ENCODE measurements at places on chromosomes 12 and 14.

DNA sequence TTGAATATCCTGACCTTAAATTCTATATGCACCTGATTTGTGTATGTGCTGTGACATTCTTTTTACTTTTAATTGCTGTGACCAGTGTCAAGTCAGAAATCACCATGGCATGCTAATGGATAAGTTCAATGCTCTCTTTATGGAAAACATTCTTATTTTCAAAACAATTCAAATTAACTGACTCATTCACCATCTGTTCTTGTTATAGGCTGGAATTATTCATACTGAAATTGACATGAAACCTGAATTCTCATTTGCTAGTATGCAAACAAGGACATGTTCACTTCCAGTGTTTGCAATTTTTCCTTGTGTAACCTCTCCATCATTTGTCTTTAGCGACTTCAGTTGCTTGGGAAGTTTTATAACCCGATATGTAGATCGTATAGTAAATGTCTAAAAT, at the start of gene TAS2R30:
Gene TAS2R30 (minus strand): TSS at position 340 of the 400 bp plus-strand sequence. CDS start 400 bp downstream, outside the sequence.
- DNase-seq: no peak

GRCh38 chr12:25252946-25253345, 2.2 kb upstream of the KRAS start:
- no peak for DNase-seq

GRCh38 chr12:64580681-64581080, 29.6 kb upstream of the RASSF3 start:
- no peak for DNase-seq

- peak; percentile 72 for DNase-seq
Measured at GRCh38 chr14:37594971-37595808, at the start of the genes FOXA1 and TTC6. FOXA1 (minus strand) TSS chr14:37595249; CDS start chr14:37594972, 277 bp downstream. TTC6 (plus strand) TSS chr14:37595629; CDS start chr14:37622065, 26,436 bp downstream.

DNA sequence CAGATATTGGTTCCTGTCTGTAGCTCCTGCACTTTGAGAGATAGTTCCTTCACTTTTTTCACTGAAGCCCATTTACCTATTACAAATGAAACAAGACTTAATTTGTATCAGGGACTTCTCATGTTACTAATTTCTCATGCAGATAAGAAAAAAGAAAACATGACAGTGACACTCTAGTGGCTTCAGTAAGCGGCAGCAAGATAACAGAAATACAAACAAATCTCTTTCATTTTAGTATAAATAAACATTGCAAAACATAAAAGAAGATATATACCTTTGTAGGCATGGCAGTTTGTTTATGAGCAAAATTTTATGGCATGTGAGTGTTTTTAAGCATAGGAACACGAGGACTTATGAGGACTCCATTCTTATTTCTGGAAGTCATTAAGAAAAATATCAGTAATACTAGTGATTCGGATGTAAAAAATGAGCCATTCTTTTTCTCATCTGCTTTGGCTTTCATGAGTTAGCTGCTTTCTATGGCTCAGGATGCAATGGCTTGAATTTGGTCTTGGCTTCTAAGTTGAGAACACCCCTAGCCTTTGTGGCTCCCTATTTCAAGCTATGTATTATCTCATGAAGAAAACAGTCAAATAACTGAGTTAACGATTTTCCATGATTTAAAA, 310.1 kb upstream of the RGS6 start:
- DNase-seq: no peak

- DNase-seq: no peak
Measured at GRCh38 chr12:87758271-87758670, 270.9 kb downstream of the C12orf50 start.

GRCh38 chr12:43009846-43010240, 420.3 kb upstream of the PRICKLE1 start:
- no peak for DNase-seq

DNA sequence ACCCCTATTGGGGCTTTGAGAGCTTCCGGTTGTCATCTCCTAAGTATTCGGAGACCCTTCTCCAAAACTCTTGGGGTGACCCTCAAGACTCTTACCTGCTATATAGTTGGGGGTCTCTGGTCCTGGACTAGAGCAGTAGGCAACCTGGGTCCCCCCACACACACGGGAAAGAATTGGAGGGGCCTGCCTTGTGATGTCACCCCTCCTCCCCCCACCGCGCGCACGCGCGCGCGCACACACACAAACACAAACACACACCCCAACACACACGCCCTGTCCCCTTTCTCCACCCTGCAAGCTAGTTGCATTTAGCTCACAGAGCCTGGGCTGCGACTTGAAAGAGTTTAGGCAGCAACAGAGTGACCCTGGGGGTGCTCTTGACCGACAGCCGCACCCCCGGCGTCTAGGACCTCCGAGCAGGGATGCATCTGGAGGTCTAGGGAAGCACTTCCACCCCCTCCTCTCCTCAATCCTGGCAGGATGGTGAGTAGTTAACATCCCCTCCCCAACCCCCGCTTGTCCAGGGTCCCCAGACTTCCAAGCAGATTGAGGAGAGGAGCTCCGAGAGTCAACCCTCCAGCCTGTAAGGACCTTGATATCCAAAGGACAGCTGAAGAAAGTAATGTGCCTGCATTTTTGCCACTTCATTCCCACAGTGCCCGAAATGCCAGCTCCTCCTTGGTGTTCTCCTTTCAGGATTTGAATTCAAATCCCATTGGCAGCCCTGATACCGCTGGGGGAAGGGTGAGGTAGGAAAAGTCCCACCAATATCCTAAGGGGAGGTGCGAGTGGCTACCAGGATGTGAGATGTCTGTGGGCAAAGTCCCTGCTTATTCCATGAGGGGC, 1.4 kb upstream of the DNAJC14 start:
- peak; percentile 79 for DNase-seq

GRCh38 chr14:105760691-105761344, 234.4 kb downstream of the TMEM121 start:
- DNase-seq: no peak

DNA sequence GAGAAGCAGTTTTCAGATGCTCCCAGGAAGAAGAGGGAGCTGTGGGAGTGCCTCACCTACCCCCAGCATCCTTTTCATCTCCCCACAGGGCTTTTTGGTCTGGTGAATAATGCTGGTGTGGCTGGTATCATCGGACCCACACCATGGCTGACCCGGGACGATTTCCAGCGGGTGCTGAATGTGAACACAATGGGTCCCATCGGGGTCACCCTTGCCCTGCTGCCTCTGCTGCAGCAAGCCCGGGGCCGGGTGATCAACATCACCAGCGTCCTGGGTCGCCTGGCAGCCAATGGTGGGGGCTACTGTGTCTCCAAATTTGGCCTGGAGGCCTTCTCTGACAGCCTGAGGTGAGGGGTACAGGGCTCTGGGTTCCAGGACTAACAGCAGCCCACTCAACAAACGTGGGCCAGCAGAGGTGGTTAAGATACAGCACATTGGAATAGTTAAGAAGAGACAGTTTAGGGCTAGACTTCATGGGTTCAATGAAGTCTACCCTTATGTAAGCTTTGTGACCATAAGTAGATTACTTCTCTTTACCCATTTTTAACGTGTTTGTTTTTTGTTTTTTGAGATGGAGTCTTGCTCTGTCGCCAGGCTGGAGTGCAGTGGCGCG, 1.5 kb downstream of the RDH5 start:
- DNase-seq: no peak

Measured in neural progenitor cell (in vitro differentiated cells).